ENCODE measurements at places on chromosomes 11 and 22. TPM values are rescaled to one million over a fixed set of nuclear protein-coding genes. Genes with fewer than 3 reads are reported as not detected.

The TRIM64 gene
- not detected for total RNA-seq

The PHLDA2 gene
- total RNA-seq: 1.5 TPM

The SCGB1A1 gene
- not detected for total RNA-seq

The KRTAP5-9 gene
- total RNA-seq: 0.62 TPM

The SHANK3 gene
- 14.3 TPM for total RNA-seq

The MAJIN gene
- total RNA-seq: not detected

The CASP4 gene
- total RNA-seq: 19.4 TPM

DNA sequence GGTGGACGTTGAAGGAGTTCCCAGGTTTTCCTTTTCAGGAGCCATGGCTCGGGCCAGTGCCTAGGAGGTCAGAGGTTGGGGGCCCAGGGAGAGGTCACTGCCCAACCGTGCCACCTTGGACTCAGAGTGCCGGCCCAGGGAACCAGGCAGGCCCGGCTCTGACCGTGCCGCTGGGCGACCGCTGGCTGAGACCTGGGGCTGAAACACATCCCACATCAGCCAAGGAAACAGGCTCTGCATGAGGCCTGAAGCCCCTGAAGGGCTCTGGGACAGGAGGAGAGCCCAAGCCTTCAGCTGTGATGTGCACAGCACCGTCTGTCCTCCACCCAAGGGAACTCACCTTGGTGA lies 21.9 kb upstream of the RTN4R start:
- H3K36me3 ChIP-seq: no peaks in the 10 kb centered on the region
- no peak for DNase-seq
- H3K27ac ChIP-seq: no peak overlapping the region
- peaks cover 28% of the 10 kb centered on the region for H3K27me3 ChIP-seq
- peaks cover 4% of the 10 kb centered on the region for H3K4me1 ChIP-seq
- H3K4me3 ChIP-seq: no peak overlapping the region

GRCh38 chr11:75639762-75640181 lies 29.1 kb downstream of the MAP6 start:
- H3K4me1 ChIP-seq: peaks cover 24% of the 10 kb centered on the region
- H3K27ac ChIP-seq: peak overlapping the region; percentile 74
- peak; percentile 32 for DNase-seq
- H3K27me3 ChIP-seq: peaks cover 3% of the 10 kb centered on the region
- H3K4me3 ChIP-seq: peak overlapping the region; percentile 4

DNA sequence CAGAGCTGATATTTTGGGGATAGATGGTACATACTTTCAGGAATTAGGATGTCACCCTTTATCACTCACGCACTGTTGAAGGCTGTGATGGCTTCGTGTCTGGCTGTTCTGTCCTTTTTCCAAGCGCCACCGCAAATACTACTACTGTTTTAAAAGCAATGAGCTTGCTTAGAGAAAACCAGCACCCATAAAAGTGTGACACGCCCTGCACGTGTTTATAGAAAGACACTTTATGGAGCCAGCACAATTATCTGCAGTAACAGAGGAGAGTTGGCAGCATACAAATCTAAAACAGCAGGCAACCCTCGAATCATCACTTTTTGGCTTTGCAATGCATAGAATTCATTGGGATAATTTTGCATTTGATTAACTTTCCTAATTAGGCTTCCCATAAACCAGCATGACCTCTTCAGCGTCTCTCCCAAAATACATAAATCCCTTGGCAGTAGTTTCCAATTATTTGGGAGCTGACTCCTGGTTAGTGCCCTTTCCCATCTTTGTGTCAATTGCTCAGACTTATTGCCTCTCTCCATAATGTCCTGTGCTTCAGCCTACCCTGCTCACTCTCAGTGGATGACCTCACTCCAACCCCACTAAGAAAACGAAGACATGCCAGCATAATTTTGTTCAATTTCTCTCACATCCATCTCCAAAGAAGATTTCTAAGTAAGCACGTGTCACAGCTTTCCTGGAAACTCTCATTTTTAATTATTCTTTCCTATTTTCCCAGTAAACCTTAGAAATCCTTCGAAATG lies 118.7 kb upstream of the LARGE1 start:
- H3K27ac ChIP-seq: no peak overlapping the region
- H3K27me3 ChIP-seq: peaks cover 21% of the 10 kb centered on the region
- no peak for DNase-seq
- no peak overlapping the region for H3K4me3 ChIP-seq

GRCh38 chr11:35791088-35791958 lies 128.7 kb downstream of the TRIM44 start:
- H3K36me3 ChIP-seq: peaks cover 6% of the 10 kb centered on the region
- no peaks in the 10 kb centered on the region for H3K27me3 ChIP-seq
- no peak overlapping the region for H3K27ac ChIP-seq
- peaks cover 26% of the 10 kb centered on the region for H3K4me1 ChIP-seq
- no peak for DNase-seq

DNA sequence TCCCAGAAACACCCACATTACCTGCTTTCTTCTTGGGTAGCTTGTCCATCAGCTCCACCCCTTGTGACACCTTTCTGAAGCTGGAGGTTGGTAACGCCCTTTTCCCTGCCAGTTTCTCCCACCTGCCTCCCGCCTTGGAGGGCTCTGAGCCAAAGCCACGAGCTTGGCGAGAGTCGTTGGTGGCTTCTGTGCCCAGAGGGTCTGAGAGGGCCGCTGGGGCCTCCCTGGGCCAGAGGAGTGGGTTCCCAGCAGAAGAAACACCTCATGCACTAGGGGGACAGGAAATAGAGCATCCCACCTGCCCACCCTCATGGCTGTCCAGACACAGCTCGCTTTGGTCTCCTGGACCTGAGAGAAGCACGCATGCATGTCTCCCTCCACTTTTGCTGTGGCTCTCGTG lies 37.9 kb downstream of the B3GAT1 start:
- no peaks in the 10 kb centered on the region for H3K27me3 ChIP-seq
- no peaks in the 10 kb centered on the region for H3K36me3 ChIP-seq
- no peak overlapping the region for H3K27ac ChIP-seq
- DNase-seq: no peak
- no peaks in the 10 kb centered on the region for H3K4me1 ChIP-seq
- no peak overlapping the region for H3K4me3 ChIP-seq

GRCh38 chr22:38455530-38456271 lies 702 bp upstream of the KCNJ4 start:
- no peak overlapping the region for H3K27ac ChIP-seq
- no peaks in the 10 kb centered on the region for H3K36me3 ChIP-seq
- peak overlapping the region; percentile 69 for H3K4me3 ChIP-seq
- peaks cover 32% of the 10 kb centered on the region for H3K4me1 ChIP-seq

DNA sequence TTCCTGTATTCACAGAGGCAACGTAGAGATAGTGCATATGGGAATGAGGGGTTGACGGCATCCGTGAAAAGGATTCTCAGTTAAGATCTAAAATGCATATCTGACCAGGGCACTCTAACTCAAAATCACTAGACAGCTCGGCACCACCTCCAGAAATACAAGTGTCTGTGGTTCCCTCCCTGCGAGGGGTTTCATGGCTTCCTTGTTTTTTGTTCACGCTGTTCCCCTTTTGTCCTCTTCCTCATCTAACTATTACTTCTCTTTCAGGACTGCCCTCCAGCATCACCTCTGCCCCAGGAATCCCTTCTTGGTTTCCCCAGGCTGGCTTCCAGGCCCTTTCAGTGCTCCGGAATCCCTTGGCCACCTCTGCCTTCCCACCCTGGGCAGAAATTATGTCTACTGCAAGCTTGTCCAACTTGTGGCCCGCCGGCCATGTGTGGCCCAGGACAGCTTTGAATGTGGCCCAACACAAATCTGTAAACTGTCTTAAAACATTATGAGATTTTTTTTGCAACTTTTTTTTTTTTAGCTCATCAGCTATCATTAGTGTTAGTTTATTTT lies 159.9 kb downstream of the FBXO7 start:
- no peak overlapping the region for H3K27ac ChIP-seq
- no peak overlapping the region for H3K4me3 ChIP-seq
- no peak for DNase-seq
- no peaks in the 10 kb centered on the region for H3K27me3 ChIP-seq

DNA sequence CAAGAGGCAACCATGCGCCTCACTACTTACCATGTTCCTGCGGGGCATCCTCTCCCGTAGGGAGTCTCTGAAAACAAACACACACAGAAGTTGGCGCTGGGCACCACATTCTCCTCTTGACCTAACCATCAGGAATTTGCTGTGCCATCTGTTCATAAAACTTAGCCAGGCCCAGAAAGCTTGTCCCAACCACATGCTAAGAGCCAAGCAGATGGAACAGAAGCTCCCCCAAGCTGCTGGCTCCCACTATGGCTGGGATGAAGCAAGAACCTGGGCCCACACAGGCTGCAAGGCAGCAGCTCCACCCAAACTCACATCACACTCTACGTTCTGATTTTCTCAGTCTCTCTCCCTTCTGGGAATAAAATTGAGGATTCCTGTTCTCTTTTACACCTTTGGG lies 17.4 kb downstream of the HPS4 start:
- no peak overlapping the region for H3K27ac ChIP-seq
- no peak overlapping the region for H3K4me3 ChIP-seq
- peaks cover 40% of the 10 kb centered on the region for H3K36me3 ChIP-seq
- no peaks in the 10 kb centered on the region for H3K27me3 ChIP-seq
- no peak for DNase-seq

DNA sequence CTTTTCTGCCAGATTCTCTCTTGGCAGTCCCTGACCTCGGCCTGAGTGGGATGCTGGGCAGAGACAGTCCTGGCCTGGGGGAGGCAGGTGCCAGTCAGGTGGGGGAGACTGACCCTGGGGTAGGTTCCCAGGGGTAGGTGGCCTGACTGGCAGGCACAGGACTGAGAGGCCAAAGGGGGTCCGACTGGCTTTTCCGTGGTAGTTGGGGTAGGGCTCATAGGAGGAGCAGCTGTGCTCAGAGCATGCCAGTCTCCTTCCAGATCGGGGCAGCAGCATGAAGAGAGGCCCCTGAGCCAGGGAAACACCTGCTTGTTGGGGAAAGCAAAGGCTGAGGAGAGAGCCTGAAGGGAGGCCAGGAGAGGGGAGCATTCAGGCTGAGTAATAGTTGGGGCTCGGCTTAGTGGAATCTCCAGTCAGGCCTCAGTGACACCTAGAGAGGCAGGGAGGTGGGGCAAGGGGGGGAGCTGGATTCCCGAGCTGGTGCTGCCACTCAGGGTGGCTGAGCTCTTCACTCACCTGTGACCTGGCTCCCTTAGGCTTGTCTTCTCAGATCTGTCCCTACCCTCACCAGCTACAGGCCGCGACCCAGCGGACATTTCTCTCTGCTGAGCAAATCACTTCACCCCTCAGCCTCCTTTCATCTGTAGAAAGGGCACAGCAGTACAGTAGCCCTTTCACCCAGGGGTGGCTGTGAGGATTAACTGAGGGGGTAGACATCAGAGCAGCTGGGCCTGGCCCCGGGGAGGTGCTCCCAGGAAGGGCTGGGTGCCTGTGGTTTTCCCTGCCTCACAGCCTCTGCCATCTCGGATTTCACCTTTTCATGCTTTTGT lies 26.2 kb downstream of the MCM5 start:
- H3K27ac ChIP-seq: peak overlapping the region; percentile 52
- peaks cover 10% of the 10 kb centered on the region for H3K4me1 ChIP-seq
- no peaks in the 10 kb centered on the region for H3K27me3 ChIP-seq
- H3K4me3 ChIP-seq: no peak overlapping the region

GRCh38 chr11:36060926-36061325 lies 117.1 kb downstream of the LDLRAD3 start:
- H3K4me1 ChIP-seq: peaks cover 4% of the 10 kb centered on the region
- no peak for DNase-seq
- H3K36me3 ChIP-seq: peaks cover 19% of the 10 kb centered on the region
- no peak overlapping the region for H3K4me3 ChIP-seq

GRCh38 chr11:69551963-69552362 lies 70.5 kb downstream of the LINC01488 start:
- H3K27me3 ChIP-seq: no peaks in the 10 kb centered on the region
- no peak for DNase-seq
- H3K4me3 ChIP-seq: no peak overlapping the region
- H3K36me3 ChIP-seq: peaks cover 4% of the 10 kb centered on the region
- no peaks in the 10 kb centered on the region for H3K4me1 ChIP-seq
- no peak overlapping the region for H3K27ac ChIP-seq

DNA sequence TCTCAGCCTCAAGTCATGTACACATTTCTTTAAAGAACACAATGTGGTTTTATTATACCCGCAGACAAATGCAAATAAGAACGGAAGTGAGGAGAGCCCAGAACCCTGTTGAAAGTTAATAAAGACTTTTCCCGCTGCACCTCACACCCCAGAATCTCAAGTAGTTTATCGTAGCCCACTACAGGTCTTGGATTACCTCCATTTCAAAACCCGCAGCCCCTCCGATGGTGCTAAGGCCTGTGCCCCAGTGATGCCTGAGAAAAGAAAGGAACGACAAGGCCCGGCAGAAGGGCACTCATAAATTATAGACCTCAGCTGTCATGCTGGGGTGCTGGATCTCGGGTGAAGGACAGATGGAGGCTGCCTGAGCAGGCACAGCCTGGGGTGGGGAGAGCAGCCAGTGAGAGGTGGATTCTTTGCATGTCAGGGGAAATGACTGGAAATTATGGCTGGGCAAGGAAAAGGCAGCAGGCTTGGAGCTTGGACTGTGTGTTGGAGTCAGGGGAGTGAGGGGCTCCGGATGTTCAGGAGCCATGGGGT lies 354.1 kb downstream of the NTM start:
- H3K4me3 ChIP-seq: no peak overlapping the region
- no peak overlapping the region for H3K27ac ChIP-seq
- no peaks in the 10 kb centered on the region for H3K36me3 ChIP-seq
- peaks cover 69% of the 10 kb centered on the region for H3K27me3 ChIP-seq
- peaks cover 4% of the 10 kb centered on the region for H3K4me1 ChIP-seq
- no peak for DNase-seq

DNA sequence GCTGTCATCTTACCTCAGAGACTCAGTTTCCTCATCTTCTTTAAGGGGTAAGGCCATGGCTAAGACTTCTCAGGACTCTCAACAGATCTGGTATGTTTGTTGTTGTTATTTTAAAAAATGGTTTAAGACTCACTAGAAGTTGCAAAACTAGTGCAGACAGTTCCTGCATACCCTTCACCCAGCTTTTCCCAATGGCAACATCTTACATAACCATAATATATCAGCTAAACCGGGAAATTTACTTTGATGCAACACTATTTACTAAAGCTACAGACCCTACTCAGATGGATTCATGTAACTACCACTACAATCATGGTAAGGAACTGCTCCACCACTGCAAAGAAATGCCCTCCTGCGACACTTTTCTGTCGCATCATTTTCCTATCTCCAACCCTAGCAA lies 20.4 kb downstream of the LGR4 start:
- no peaks in the 10 kb centered on the region for H3K36me3 ChIP-seq
- no peak overlapping the region for H3K27ac ChIP-seq

DNA sequence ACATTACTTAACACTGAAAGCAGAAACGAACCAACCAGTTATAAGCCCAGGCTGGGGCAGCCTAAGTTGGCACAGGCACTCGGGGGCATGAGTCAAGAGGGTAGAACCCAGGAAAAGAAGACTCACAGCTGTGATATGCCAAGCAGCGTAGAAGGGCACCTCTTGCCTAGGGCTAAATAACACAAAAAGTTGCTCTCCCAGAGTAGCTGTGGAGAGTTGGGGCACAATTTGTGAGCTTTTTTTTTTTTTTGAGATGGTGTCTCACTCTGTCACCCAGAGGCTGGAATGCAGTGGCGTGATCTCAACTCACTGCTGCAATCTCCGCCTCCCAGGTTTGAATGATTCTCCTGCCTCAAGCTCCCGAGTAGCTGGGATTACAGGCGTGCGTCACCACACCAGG lies 8.8 kb downstream of the CLMP start:
- peaks cover 15% of the 10 kb centered on the region for H3K4me1 ChIP-seq
- H3K27ac ChIP-seq: no peak overlapping the region
- no peak for DNase-seq
- no peak overlapping the region for H3K4me3 ChIP-seq

All from mesothelial cell of epicardium (in vitro differentiated cells).